ENCODE measurements at places on chromosomes 11 and 22.

DNA sequence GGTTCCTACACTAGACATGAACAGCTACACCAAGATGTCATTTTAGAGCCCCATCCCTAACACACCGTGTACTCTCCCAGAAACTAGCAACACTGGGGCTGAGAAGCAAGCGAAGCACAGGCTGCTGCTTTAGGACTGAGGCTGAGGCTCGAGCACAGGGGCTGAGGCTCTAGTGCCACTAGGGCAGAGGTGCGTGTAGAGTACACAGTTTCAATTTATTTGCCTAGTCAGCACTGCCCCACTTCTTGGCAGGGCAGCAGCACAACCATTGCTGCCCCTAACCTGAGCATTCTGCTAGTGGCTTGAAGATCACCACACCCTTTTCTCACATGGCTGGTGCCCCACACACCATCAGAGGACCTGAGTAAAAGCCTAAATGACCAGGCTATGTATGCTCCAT is 713.2 kb downstream of the LRRC4C start:
- DNase-seq: no peak

DNA sequence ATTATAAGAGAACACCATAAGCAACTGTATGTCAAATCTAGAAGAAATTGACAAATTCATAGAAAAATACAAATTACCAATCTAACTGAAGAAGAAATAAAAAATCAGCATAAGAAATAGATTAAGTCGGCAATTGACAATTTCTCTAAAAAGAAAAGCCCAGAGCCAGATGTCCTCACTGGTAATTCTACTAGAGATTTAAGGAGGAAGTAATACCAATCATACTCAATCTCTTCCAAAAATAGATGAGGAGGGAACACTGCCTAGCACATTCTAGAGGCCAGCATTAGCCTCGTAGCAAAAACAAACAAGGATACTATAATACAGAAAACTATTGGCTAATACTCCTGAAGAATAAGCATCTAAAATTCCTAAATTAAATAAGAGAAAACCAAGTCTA is 40.4 kb upstream of the IGLL5 start:
- DNase-seq: no peak

- no peak for DNase-seq
Measured at GRCh38 chr11:38305682-38306081, 1707.6 kb upstream of the RAG2 start.

GRCh38 chr11:22878039-22878438 is 17.8 kb upstream of the CCDC179 start:
- DNase-seq: no peak

- DNase-seq: no peak
Measured at GRCh38 chr11:95943546-95943945, 19.6 kb upstream of the MTMR2 start.

- DNase-seq: peak; percentile 91
Measured at GRCh38 chr22:39212721-39213376, 31.9 kb downstream of the PDGFB start.

GRCh38 chr11:66080055-66080817 is 10.2 kb downstream of the PACS1 start:
- peak; percentile 39 for DNase-seq

GRCh38 chr11:17400048-17400775 is 11.8 kb upstream of the KCNJ11 start:
- DNase-seq: no peak

DNA sequence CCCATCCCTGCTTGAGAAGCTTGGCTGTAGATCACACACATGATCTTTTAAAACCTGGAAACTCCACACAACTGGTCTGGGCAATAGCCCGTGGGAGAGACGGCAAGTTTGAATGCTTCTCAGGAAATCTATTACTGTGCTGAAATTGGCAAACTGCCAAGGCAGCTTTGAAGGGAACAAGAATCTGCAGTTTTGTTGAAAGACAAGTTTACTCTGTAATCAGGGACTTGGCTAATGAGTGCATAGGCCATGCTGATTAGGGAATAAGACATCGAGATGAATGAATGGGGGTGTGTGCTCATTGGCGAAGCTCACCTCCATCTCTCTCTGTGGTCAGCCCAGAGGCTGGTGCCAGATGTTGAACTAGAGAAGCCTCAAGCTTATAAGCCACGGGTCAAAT is 218.8 kb downstream of the HIPK3 start:
- no peak for DNase-seq

- no peak for DNase-seq
Measured at GRCh38 chr11:129738242-129738641, 77.4 kb upstream of the TMEM45B start.

All from ACHN (cell line).